ENCODE measurements at places on chromosomes 12 and 14. TPM values are rescaled to one million over a fixed set of nuclear protein-coding genes. Genes with fewer than 3 reads are reported as not detected.

Gene CYP46A1
- 0.36 TPM for total RNA-seq

Gene CARMIL3
- total RNA-seq, result 0.15 TPM

DNA sequence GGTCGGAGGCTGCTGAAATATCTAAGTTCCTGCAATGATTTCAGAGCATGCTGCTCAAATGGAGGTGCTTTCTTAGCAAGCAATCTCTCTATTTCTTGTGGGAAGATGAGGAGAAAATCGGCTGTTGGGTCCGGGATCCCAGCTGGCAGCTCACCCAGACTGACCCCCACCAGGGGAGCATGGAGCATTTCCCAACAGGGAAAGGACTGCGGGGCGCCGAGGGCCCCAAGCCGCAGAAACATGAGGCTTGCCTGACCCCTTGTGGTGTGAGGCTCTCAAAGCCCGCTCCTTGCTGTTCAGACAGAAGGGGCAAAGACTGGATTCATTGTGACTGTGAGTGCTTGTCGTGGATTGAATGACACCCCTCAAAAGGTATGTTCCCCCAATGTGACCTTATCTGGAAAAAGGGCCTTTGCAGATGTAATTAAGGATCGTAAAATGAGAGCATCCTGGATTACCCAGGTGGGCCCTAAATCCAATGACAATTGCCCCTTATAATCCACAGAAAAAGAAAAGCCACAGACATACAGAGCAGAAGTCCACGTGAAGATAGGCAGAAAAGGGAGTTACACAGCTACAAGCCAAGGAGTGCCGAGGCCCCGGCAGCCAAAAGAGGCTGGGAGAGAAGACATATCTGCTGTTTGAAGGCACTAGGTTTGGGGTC, 116.3 kb upstream of the VASH1 start:
- no peak overlapping the region for H3K4me3 ChIP-seq
- no peaks in the 10 kb centered on the region for H3K36me3 ChIP-seq
- H3K27me3 ChIP-seq, result no peaks in the 10 kb centered on the region
- H3K27ac ChIP-seq, result no peak overlapping the region
- no peaks in the 10 kb centered on the region for H3K4me1 ChIP-seq
- DNase-seq, result no peak

Gene AKAP5
- total RNA-seq, result 0.64 TPM

Gene CCDC197
- total RNA-seq, result not detected

DNA sequence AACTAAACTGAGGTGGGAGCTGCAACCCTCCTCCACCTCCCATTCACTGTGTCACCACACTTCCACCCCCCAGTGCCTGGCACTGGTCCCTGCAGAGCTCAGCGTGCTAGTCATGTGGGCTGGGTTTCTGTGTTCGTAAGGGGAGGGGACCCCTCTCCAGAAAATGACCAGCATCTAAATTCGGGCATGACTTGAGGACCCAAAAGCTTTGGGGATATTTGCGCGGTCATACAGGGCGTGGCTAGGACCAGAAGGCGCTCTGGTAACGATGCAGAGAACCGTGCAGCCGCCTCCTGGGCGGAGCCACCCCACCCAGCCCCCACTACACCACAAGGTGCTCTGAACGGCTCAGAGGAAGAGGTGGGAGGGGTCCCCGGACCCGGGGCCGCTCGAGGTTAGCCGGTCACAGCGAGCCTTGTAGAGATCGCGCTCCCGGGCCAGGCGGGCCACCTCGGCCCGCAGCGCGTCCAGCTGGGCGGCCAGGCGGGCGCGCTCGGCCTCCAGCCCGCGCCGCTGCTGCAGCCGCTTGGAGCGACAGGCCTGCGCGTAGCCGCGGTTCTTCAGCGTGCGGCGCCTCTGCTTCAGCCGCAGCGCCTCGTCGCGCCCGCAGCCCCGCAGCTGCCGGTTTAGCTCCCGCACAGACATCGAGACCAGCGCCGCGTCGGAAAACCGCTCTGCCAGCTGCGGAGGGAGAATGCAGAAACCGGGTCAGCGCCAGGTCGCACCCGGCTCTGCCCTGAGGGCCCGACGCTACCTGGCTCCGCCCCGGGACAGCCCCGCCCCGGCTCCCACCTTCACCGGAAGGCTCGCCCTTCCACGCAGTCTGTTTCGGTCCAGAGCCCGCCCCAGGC, 9.8 kb downstream of the CPNE6 start:
- H3K27me3 ChIP-seq, result no peaks in the 10 kb centered on the region
- peak overlapping the region; percentile 70 for H3K27ac ChIP-seq
- DNase-seq, result no peak
- no peaks in the 10 kb centered on the region for H3K36me3 ChIP-seq
- H3K4me1 ChIP-seq, result peaks cover 9% of the 10 kb centered on the region

Gene TSPAN19
- not detected for total RNA-seq

Gene M6PR
- 161 TPM for total RNA-seq

Gene ACVRL1
- 0.36 TPM for total RNA-seq

GRCh38 chr14:104150136-104151025, 12.0 kb downstream of the KIF26A start:
- no peak for DNase-seq
- H3K27ac ChIP-seq, result no peak overlapping the region
- H3K36me3 ChIP-seq, result no peaks in the 10 kb centered on the region
- no peak overlapping the region for H3K4me3 ChIP-seq
- peaks cover 5% of the 10 kb centered on the region for H3K4me1 ChIP-seq

GRCh38 chr14:100907240-100907639, 3.7 kb upstream of the RTL1 start:
- no peaks in the 10 kb centered on the region for H3K27me3 ChIP-seq
- no peak for DNase-seq
- no peak overlapping the region for H3K27ac ChIP-seq
- H3K36me3 ChIP-seq, result no peaks in the 10 kb centered on the region

Gene GLT8D2
- total RNA-seq, result 0.54 TPM

DNA sequence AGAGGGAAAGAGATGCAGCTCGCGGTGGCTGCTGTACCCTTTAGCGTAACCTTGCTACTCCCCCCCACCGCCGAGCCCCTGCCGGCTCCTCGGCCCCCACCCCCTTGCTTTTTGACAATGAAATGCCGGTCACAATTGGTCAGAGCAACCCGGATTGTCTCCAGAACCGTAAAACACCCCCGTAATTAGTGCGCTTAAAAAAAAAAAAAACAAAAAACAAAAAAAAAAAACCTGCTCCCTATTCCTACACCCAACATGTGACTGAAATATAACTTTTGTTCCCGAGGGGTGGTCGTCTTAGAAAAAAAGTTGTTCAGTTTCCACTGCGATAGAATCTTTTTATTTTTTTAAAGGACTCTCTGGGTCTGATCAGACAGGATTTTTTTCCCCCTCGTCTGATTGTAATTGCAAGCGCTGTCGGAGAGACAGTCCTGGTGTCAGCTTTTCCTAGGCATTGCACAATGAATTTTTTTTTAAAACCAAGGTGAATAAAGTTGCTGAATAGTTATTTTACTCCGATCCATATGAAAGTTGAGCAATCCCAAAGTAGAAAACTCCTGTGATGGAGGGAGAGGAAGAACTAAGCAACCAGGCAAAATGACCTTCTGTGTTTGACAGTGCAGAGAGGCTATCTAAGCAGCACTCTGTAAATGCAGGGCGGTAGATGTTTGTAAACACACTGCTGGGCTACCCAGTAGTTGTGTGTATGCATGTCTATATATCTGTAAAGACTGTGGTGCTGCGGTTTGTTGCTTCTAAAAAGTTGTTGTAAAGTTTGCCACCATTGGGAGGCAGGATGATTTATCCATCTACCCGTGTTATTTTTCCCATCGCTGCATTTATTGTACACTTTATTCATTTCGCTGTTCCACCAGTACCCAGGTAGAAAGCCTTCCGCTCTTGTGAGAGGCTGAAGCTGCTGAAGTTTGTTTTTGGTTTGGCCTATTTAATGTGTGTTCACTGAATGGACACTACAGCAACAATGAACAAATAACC, 1.1 kb downstream of the ETV6 start:
- H3K4me1 ChIP-seq, result peaks cover 13% of the 10 kb centered on the region
- H3K4me3 ChIP-seq, result peak overlapping the region; percentile 67
- no peak for DNase-seq

Gene GDF3
- total RNA-seq, result not detected

DNA sequence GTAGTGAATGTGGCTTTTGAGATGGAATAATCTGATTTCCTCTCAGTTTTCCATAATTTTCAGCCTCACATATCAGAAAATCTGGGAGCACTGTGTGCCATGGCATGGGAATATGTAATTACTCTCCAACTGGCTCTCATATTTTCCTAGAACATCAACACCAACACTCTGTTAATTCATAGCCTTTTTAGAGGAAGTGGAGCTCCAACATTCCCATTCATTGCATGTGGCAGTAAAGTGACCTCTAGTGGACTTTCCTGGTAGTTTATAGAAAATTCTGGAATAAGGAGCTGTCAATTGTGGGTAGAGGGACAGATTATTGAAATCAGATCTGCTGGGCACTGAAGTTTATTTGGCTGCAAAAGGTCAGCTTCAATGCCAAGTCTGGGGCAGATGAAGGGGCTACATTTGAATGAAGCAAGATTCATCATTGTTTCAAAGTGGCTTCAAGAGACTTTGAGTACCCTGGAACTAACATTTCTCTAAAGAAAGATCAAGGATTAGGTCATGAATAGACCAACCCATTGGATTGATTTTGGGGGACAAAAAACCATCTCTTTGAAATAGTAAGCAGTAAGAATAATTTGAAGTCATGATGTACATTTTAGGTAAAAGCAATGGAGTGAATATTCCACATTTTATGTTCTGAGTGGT, 23.6 kb upstream of the USP44 start:
- H3K36me3 ChIP-seq, result no peaks in the 10 kb centered on the region
- H3K4me3 ChIP-seq, result no peak overlapping the region
- H3K27ac ChIP-seq, result no peak overlapping the region
- no peaks in the 10 kb centered on the region for H3K4me1 ChIP-seq
- H3K27me3 ChIP-seq, result no peaks in the 10 kb centered on the region
- DNase-seq, result peak; percentile 13

DNA sequence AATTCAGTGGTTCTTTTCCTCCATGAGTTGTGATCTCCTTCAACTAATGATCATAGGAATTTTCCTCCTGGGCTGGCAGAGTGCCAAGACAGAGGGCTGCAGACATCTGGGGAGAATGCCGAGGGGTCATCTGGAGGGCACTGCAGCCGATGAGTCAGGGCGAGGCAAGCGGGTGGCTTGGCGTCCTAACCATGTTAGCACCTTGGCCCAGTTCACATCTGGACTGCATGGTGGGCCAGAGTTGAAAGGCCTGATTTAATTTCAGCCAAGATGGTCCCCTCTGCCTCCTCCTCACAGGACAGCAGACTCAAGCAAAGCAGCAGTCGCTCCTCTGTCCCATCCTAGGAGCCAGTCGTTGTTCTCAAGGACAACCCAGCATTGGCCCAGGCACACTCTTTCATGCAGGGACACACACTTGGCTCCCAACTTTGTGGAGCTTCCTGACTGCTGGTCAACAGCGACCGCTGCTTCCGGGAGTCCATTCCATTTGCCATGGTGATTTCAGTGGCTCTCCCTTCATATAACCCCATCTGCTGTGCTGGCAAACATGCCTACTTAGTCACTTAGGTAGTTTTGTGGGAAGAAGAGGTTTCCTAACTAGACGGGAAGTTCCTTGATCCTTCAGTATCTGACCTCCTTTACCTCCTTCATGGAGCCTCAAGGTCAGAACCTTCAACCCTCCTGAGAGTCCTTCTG, 161.8 kb downstream of the TTC8 start:
- no peak overlapping the region for H3K27ac ChIP-seq
- no peak overlapping the region for H3K4me3 ChIP-seq
- no peaks in the 10 kb centered on the region for H3K27me3 ChIP-seq
- DNase-seq, result no peak
- H3K4me1 ChIP-seq, result no peaks in the 10 kb centered on the region

Gene RND1
- total RNA-seq, result 0.44 TPM

Gene TPH2
- total RNA-seq, result not detected

GRCh38 chr12:50641566-50641965, 122.3 kb upstream of the ATF1 start:
- H3K4me3 ChIP-seq, result no peak overlapping the region
- H3K36me3 ChIP-seq, result no peaks in the 10 kb centered on the region
- H3K4me1 ChIP-seq, result peaks cover 6% of the 10 kb centered on the region
- no peaks in the 10 kb centered on the region for H3K27me3 ChIP-seq
- no peak overlapping the region for H3K27ac ChIP-seq

DNA sequence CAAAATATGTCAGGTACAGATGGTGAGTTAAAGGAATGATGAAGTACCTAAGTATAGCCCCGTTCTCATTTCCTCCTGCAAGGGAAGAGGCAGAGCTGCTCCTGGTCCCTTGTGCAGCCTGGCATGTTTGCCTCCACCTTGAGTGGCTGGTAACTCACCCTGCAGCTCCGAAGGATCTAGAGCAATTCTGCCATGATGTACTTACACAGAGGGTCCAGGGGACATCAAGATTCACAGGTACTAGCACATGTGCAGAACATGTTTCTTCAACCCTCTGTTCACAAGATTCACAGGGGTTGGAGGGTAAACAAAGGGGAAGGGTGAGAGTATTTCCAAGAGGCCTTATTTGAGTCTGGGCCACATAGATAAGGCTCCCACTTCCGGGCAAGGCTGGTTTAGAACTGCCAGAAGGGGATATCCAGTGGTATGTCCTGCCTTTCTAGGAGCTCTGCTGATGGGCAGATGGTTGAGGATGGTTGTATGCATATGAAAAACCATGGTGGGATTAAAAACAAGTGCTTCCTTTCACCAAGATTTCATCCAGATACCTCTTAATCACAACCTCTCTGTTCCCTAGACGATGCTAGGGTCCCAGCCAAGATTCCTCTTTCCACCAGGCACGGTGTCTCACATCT, 7.7 kb downstream of the DCTN2 start:
- H3K27me3 ChIP-seq, result no peaks in the 10 kb centered on the region
- H3K27ac ChIP-seq, result no peak overlapping the region
- H3K4me3 ChIP-seq, result no peak overlapping the region

- no peaks in the 10 kb centered on the region for H3K36me3 ChIP-seq
- H3K4me1 ChIP-seq, result no peaks in the 10 kb centered on the region
- no peak overlapping the region for H3K4me3 ChIP-seq
- H3K27me3 ChIP-seq, result no peaks in the 10 kb centered on the region
- H3K27ac ChIP-seq, result no peak overlapping the region
These were observed 30.4 kb downstream of the MMAB start for GRCh38 chr12:109542876-109543275.

GRCh38 chr14:32329146-32329545, at the start of gene AKAP6:
Gene AKAP6 (plus strand): TSS chr14:32329298. CDS start chr14:32433494, 104,196 bp downstream.
- H3K27ac ChIP-seq, result no peak within 1 kb of the TSS
- no peaks in the 10 kb centered on the region for H3K36me3 ChIP-seq
- DNase-seq, result no peak
- H3K4me1 ChIP-seq, result no peaks in the 10 kb centered on the region

DNA sequence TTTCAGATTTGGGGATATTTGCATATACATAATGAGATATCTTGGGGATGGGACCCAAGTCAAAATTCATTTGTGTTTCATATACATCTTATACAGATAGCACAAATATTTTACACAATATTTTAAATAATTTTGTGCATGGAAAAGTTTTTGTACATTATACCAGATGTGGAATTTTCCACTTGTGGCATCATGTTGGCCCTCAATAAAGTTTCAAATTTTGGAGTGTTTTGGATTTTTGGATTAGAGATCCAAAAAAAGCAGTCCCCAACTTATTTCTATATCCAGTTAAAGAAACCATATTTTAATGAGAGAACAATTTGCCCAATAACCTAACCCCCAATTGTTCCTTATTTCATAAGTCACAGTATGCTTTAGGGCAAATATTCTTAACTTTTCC, 4.5 kb downstream of the GNPNAT1 start:
- H3K4me3 ChIP-seq, result no peak overlapping the region
- H3K27ac ChIP-seq, result no peak overlapping the region
- no peak for DNase-seq
- H3K27me3 ChIP-seq, result no peaks in the 10 kb centered on the region
- H3K36me3 ChIP-seq, result peaks cover 19% of the 10 kb centered on the region

GRCh38 chr12:79657136-79657535, 33.6 kb downstream of the PAWR start:
- H3K27ac ChIP-seq, result peak overlapping the region; percentile 69
- no peak overlapping the region for H3K4me3 ChIP-seq
- H3K27me3 ChIP-seq, result no peaks in the 10 kb centered on the region

Data from Panc1 (cell line).